ENCODE measurements at places on chromosomes 1 and 21. TPM values are rescaled to one million over a fixed set of nuclear protein-coding genes. Genes with fewer than 3 reads are reported as not detected.
A peak's percentile ranks its signal among the peaks of the same experiment; 100 is the strongest.

The LRIG2 gene
- 6.3 TPM for total RNA-seq

The MCOLN2 gene
- total RNA-seq: 1.0 TPM

GRCh38 chr1:212587016-212587887 lies 21.3 kb upstream of the ATF3 start:
- peak; percentile 27 for DNase-seq

The SLC44A5 gene
- not detected for total RNA-seq

The MYOG gene
- total RNA-seq: not detected

The IFNLR1 gene
- not detected for total RNA-seq

DNA sequence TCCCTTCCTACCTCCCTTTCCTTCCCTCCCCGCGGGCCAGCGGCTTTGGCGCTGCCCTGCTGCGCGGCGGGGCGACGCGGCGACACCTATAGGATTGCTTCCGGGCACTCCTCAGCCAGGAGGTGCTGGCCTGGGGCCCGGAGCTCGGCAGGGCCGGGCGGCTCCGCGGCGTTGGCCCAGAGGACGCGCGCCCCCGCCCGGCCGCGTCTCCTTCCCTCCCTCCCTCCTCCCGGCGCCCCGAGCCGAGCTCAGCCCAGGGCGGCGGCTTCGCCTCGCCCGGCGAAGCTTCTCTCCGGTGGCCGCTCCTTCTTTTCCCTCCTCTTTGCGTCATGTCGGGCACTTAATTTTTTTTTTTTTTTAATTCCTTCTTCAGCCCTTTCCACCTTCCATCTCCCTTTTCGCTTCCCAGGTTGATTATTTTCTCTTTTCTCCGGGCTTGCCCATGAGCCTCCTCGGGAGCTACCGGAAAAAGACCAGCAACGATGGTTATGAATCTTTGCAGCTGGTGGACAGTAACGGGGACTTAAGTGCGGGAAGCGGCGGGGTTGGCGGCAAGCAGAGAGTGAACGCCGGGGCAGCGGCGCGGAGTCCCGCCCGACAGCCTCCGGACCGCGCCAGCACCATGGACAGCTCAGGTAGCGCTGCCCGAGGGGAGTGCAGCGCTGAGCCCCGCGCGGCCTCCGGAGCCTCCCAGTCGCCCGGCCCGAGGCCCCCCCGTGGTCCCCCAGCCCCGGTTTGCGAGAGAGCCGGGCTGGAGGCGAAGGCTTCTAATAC lies at the start of gene DNAJC6:
Gene DNAJC6, plus strand, starts transcription at position 240 of the 774 bp plus-strand sequence. Its CDS starts 203 bp downstream, at position 443.
- peak; percentile 86 for DNase-seq

The RCAN1 gene
- total RNA-seq: 65.9 TPM

GRCh38 chr1:67696708-67697107 lies 11.7 kb downstream of the GADD45A start:
- DNase-seq: no peak

GRCh38 chr1:224067621-224068457 lies 46.1 kb upstream of the FBXO28 start:
- peak; percentile 87 for DNase-seq

GRCh38 chr1:113140588-113141446 lies 67.8 kb downstream of the LRIG2 start:
- DNase-seq: peak; percentile 87

Measured in GM23248 (cell line).